ENCODE measurements at places on chromosomes 3 and 15. TPM values are rescaled to one million over a fixed set of nuclear protein-coding genes. Genes with fewer than 3 reads are reported as not detected.

DNA sequence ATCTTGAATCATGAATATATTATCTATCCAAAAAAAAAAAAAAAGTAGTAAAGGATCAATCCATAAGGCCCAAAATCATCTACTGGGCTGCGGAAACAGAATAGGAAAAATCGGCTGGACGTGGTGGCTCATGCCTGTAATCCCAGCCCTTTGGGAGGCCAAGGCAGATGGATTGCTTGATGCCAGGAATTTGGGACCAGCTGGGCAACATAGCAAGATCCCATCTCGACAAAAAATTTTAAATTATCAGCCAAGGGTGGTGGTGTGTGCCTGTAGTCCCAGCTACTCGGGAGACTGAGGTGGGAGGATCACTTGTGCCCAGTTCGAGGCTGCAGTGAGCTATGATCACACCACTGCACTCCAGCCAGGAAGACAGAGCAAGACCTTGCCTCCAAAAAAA is 6.1 kb upstream of the DVL3 start:
- H3K4me1 ChIP-seq = no peaks in the 10 kb centered on the region
- DNase-seq = no peak
- no peak overlapping the region for H3K27ac ChIP-seq
- peaks cover 13% of the 10 kb centered on the region for H3K36me3 ChIP-seq
- no peak overlapping the region for H3K4me3 ChIP-seq

GRCh38 chr3:107641572-107642307 is 119.0 kb downstream of the BBX start:
- peaks cover 3% of the 10 kb centered on the region for H3K4me1 ChIP-seq

- no peaks in the 10 kb centered on the region for H3K4me1 ChIP-seq
- H3K4me3 ChIP-seq = no peak overlapping the region
- H3K27me3 ChIP-seq = no peaks in the 10 kb centered on the region
- H3K36me3 ChIP-seq = no peaks in the 10 kb centered on the region
- no peak overlapping the region for H3K27ac ChIP-seq
Measured at GRCh38 chr3:132432639-132433038, 15.3 kb downstream of the DNAJC13 start.

GRCh38 chr15:99247062-99247461 is 2.3 kb downstream of the TTC23 start:
- DNase-seq = no peak
- H3K4me1 ChIP-seq = no peaks in the 10 kb centered on the region
- H3K27ac ChIP-seq = no peak overlapping the region
- no peaks in the 10 kb centered on the region for H3K27me3 ChIP-seq

- H3K27ac ChIP-seq = no peak overlapping the region
- no peak overlapping the region for H3K4me3 ChIP-seq
- no peaks in the 10 kb centered on the region for H3K27me3 ChIP-seq
- no peaks in the 10 kb centered on the region for H3K36me3 ChIP-seq
- peak; percentile 63 for DNase-seq
Measured at GRCh38 chr3:133037436-133037835, 755 bp upstream of the TMEM108 start.

GRCh38 chr15:64224511-64224910 is 61.7 kb upstream of the PPIB start:
- H3K36me3 ChIP-seq = no peaks in the 10 kb centered on the region
- no peaks in the 10 kb centered on the region for H3K4me1 ChIP-seq
- H3K27me3 ChIP-seq = no peaks in the 10 kb centered on the region
- H3K27ac ChIP-seq = no peak overlapping the region
- H3K4me3 ChIP-seq = no peak overlapping the region

DNA sequence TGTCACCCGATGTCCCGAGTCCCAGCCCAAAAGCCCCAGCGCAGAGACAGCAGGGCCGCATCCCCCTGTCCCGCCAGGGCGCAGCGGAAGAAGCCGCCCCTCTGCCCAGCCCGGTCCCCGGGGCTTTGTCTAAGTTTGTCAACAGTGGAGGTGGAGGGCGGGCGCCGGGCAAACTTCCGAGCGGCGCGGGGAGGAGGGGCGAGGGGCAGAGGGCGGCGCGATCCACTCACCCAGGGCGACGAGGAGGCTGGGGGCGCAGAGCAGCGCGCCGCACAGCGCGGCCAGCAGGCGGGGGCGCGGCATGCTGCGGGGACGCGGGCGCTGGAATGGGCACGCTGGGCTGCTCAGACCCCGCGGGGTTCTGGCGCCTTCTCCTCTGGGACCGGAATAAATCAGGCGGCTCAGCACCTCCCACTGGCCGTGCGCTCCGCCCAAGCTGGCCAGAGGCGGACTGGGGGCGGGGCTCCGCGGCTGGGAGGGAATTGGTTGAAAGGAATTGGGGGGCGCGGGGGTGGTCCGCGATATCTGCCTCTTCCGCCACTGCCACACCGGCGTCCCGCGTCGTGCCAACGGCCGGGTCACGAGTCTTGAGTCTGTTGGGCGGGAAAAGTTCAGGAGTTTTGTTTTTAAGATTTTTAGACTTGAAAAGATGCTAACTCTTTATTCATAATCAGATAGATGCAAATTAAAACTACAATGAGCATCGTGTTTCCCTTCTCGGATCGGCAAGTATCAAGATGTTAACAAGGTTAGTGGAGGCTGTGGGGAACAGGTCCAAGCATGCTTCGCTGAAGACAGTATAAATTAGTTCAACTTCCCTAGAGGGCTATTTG is at the start of gene MFGE8:
MFGE8 (minus strand) TSS at position 363 of the 833 bp plus-strand sequence; CDS start at position 303, 60 bp downstream.
- peaks cover 12% of the 10 kb centered on the region for H3K4me1 ChIP-seq
- peak; percentile 88 for DNase-seq
- peak within 1 kb of the TSS; percentile 84 for H3K27ac ChIP-seq
- peaks cover 9% of the 10 kb centered on the region for H3K36me3 ChIP-seq

- H3K27me3 ChIP-seq = no peaks in the 10 kb centered on the region
- no peaks in the 10 kb centered on the region for H3K4me1 ChIP-seq
- peak overlapping the region; percentile 62 for H3K27ac ChIP-seq
- DNase-seq = no peak
- no peaks in the 10 kb centered on the region for H3K36me3 ChIP-seq
- H3K4me3 ChIP-seq = peak overlapping the region; percentile 57
Measured at GRCh38 chr15:41333026-41333562, 413 bp downstream of the NUSAP1 start.

DNA sequence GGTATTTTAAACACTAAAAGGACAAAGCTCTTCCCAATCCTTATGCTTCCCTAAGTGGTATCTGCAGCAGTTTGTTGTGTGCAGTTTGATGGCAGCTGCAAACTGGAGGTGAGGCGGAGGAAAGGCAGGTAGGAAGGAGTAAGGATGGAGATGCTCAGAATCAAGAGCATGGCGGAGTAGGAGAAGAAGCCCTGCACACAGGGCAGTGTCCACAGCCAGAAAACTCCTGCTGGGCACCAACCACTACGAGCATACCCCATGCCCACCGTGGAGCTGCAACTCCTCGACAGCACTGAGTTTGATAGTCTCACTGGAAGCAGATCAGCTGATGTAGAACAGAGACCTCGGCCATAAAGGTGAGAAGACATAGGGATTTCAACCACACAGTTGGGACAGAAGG is 30.3 kb upstream of the ESYT3 start:
- H3K4me3 ChIP-seq = no peak overlapping the region
- H3K36me3 ChIP-seq = no peaks in the 10 kb centered on the region
- H3K27me3 ChIP-seq = no peaks in the 10 kb centered on the region
- H3K27ac ChIP-seq = no peak overlapping the region
- H3K4me1 ChIP-seq = no peaks in the 10 kb centered on the region
- no peak for DNase-seq

DNA sequence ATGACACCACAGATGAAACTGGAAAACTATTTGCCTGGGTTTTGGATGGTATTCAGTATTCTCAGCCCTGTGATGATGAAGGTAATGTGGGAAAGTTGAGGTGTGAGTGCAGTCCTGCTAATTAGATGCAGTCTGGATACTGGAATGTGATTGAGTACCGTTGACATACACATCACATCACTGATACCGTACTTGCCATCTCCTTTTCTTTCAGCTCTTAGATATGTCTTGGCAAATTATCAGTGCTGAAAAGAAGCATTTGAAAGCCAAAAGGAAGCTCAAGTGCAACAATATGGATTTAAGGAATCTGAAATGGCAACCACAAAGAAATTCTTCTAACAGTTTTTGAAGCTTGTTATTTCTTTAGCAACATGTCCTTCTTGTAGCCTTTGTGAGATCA is 381.4 kb upstream of the TGFBR2 start:
- peaks cover 5% of the 10 kb centered on the region for H3K4me1 ChIP-seq
- no peak overlapping the region for H3K4me3 ChIP-seq
- no peaks in the 10 kb centered on the region for H3K27me3 ChIP-seq

DNA sequence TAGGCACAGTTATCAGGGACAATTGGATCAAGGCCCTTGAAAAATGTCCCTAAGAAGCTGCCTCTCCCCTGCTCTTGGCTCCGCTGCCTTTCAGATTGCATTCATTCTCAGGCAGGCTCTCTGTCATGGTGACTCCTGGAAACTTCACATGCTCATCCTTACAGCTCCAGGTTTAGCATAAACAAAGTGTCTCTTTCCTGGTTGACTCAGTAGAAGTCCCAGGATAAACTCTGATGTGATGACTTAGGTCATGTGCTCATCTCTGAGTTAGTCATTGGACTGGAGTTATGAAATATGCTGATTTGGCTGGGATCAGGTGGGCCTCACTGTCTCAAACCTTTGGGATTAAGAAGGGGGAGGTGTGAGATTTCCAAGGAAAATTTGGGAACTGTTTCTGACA is 243.8 kb downstream of the ZNF621 start:
- no peak overlapping the region for H3K4me3 ChIP-seq
- no peak for DNase-seq
- no peaks in the 10 kb centered on the region for H3K27me3 ChIP-seq
- H3K27ac ChIP-seq = no peak overlapping the region
- H3K4me1 ChIP-seq = no peaks in the 10 kb centered on the region

DNA sequence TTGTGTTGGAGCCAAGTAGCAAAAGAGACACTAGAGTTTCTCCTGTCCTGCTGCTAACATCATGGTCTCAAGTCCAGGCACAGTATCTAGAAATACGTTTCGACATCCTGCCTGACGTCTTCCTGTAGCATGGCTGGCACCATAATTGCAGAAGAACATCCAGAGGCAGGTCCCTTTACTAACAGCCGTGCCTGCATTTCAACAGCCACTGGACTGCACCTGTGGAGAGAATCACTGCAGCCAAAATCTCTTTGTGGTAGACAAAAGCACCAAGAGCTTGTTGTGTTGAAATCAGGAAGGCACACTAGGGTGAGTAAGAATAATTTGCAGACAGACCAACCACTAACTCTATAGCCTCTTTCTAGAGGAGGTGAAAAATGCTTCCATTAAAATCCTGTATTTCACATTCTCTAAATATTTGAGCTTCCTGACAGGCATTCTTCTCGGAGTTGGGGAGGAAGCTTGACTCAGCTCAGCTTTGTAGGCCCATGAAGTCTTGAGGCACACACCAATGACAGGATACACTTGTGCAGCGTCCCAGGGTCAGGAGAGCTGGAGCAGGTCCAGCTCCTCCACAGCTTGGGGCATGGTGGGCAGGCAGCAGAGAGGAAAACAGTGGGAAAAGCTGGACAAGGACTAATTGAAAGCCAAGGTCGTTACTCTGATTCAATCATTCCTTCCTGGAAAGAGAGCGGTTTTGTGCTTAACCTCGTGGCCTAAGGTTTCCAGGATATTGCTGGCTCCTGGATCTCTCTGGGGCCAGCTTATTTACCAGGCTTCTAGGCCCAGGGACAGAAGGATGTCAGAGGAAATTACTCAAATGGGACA is 244.9 kb downstream of the FAM43A start:
- DNase-seq = peak; percentile 74
- no peaks in the 10 kb centered on the region for H3K27me3 ChIP-seq

DNA sequence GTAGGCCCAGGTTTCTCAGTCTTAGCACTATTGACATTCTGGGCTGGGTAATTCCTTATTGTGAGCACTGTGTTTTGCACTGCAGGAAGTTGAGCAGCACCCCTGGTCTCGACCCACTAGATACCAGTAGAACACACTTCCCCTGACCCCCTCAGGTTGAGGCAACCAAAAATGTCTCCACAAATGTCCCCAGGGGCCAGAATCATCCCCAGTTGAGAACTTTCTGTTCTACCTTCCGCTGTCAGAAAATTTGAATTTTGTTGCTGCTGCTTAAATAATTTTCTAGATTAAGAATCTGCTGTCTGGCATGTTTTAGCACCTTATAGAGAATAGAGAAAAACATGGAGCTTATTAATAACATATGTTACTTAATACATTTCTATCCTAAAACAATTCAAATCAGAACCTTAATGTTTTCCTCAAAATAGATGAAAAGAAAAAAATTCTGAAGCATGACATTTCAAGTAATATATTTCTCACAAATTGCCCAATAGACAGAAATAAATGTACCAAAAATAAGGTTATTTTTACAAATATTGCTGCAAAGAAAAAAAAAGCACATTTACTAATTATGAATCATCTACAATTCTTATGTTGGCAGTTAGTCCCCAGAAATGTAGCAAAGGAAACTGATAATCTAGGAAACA is 13.2 kb upstream of the THRB start:
- no peaks in the 10 kb centered on the region for H3K4me1 ChIP-seq
- no peak overlapping the region for H3K27ac ChIP-seq
- no peaks in the 10 kb centered on the region for H3K36me3 ChIP-seq
- H3K27me3 ChIP-seq = no peaks in the 10 kb centered on the region
- no peak overlapping the region for H3K4me3 ChIP-seq
- no peak for DNase-seq

GRCh38 chr15:73684581-73685455 is 635 bp downstream of the CD276 start:
- peak; percentile 45 for DNase-seq
- no peaks in the 10 kb centered on the region for H3K36me3 ChIP-seq
- peak overlapping the region; percentile 90 for H3K27ac ChIP-seq
- H3K4me1 ChIP-seq = peaks cover 13% of the 10 kb centered on the region
- H3K27me3 ChIP-seq = no peaks in the 10 kb centered on the region

- no peak overlapping the region for H3K4me3 ChIP-seq
- peaks cover 14% of the 10 kb centered on the region for H3K4me1 ChIP-seq
- H3K36me3 ChIP-seq = no peaks in the 10 kb centered on the region
- H3K27me3 ChIP-seq = no peaks in the 10 kb centered on the region
- H3K27ac ChIP-seq = no peak overlapping the region
Measured at GRCh38 chr15:90297021-90297420, 31.5 kb downstream of the NGRN start.

DNA sequence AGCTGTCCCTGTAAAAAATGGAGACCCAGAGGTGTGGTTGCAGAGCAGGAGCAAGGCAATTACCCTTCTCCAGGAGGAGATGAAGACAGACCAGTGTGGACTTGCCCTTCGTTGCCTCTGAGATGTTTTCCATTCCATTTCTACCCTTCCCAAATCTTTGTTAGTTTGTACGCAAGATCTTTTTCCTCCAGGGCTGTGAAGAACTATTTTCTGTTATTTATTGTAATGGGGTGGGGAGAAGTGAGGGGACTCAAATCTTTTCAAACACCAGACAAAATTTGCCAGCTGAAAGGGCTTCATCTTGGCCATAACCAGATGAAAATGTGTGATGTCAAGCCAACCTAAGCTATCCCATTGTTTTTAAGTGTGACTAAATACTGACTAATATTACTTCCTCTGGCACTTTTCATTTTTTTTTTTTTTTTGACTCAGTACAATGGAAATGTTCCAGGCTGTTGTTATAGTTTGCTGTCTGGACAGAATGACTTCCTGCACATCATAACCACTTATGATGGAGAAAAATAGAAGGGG is 271.3 kb upstream of the TPRG1 start:
- peak; percentile 59 for DNase-seq
- H3K4me1 ChIP-seq = peaks cover 12% of the 10 kb centered on the region
- H3K27ac ChIP-seq = peak overlapping the region; percentile 81
- H3K4me3 ChIP-seq = no peak overlapping the region
- H3K36me3 ChIP-seq = no peaks in the 10 kb centered on the region
- H3K27me3 ChIP-seq = no peaks in the 10 kb centered on the region

The UROC1 gene
- total RNA-seq = 0.21 TPM

The FEZF2 gene
- total RNA-seq = not detected

The AADACL2 gene
- total RNA-seq = not detected

The CPA3 gene
- total RNA-seq = 37.4 TPM

The SLC51B gene
- total RNA-seq = 0.85 TPM

The ADCY5 gene
- 3.2 TPM for total RNA-seq

The ITIH1 gene
- 0.11 TPM for total RNA-seq

The RARRES1 gene
- total RNA-seq = 110 TPM

The ABHD2 gene
- 200 TPM for total RNA-seq
